ENCODE measurements at places on chromosomes 5 and 9.

DNA sequence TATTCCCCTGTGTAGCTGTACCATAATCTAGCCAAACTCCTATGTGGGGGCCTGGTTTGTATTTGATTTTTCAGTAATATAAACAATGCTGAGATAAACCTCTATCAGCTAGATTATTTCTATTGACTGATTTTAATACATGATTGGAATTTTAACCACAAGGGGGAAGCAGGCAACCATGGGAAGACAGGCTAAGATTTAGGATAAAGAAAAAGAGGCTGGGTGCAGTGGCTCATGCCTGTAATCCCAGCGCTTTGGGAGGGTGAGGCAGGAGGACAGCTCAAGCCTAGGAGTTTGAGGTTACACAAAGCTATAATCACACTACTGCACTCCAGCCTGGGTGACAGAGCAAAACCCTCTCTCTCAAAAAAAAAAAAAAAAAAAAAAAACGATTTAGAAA, 18.1 kb upstream of the GPX3 start:
- DNase-seq: peak; percentile 58

DNA sequence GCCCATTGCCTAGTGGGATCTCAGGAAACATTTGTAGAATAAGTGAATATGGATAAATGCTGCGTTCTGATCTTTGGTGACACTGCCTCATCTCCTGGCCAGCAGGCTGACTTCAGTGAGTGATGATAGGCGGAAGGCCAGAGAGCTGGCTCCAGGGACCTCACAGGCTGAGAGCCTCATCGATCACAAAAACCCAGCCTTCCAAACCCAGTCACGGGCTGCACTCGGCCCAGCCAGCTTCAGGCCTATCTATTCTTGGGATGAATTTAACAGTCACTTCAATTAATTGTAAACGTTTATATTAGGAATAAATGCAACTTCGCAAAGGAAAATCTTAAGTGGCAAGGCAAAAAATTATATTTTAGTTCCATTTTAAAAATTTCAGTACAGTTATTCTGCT, 201.6 kb downstream of the IRX2 start:
- no peak for DNase-seq

DNA sequence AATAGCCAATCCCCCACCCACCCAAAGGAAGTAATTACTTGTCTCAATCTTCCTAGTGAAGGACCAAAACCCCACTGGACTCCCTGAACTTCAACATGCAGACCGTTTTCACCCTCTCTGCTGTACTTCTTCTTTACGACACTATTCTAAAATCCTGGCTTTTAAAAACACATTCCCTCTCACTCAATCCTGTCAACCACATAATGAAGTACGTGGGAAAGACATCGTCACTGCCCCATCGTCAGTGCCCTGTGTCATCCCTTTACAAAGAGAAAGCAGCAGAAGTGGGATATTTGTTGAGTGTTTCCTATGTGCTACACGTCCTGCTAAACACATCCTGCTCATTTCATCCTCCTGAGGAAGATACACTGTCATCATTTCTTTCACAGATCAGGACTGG, 54.2 kb downstream of the MAPKAP1 start:
- DNase-seq: peak; percentile 45

GRCh38 chr9:96565671-96566497, 53.8 kb downstream of the CDC14B start:
- DNase-seq: peak; percentile 46

DNA sequence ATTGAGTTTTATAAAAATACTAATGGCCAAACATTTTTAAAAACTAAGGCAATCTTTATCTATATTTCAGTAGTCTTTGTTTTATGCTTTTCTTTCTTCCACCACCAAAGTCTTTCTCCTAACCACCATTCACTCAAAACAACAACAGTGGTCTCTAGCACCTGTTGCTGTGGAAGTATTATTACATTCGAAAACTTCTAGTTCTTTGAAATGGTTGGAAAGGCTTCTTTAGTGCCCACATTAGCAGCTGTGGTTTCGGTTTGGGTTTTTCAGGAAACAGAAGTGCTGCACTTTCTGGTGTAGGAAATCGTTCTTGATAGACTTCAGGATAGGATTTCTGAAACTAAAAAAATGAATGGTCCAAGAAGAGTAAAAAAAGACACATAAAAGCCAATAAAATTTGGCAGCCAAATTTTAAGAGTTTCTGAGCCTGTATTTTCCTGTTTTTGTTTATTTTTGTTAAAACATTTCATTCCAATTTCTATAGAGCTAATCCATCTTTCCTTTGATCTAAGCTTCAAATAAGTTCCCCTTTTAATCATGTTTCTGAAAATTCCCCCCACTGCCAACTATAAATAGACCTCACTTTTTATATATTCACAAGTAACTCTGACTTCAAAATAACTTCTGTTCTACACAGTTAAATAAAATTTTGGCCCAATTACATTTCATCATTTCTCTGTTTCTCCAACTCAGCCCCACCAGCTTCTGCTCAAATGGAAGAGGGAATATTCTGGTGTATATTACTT, 102.2 kb downstream of the DEPDC1B start:
- DNase-seq: no peak

GRCh38 chr9:95962936-95963335, 87.4 kb downstream of the ERCC6L2 start:
- no peak for DNase-seq

GRCh38 chr9:109164042-109164441, 3.0 kb downstream of the FRRS1L start:
- DNase-seq: no peak

- peak; percentile 88 for DNase-seq
These were observed 394.8 kb downstream of the NR2F1-AS1 start for GRCh38 chr5:93186076-93186682.

DNA sequence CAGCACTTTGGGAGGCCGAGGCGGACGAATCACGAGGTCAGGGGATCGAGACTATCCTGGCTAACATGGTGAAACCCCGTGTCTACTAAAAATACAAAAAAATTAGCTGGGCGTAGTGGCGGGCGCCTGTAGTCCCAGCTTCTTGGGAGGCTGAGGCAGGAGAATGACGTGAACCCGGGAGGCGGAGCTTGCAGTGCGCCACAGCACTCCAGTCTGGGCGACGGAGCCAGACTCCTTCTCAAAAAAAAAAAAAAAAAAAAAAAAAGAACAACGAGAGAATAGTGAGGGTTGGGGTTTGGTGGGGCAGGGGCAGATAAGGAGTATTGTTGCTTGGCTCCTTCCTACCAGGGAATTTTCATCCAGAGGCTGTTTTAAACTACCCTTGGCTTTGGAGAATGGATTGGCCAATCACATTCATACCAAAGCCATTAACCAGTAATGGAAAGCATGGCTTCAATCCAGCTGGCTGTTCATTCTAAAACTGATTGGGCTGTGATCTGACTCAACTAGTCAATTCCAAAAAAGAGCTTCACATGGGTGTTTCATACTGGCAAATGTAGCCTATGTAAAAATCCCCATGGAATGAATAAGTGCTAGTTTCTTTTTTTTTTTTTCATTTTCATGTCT, 64.4 kb downstream of the PLCXD3 start:
- DNase-seq: peak; percentile 89

DNA sequence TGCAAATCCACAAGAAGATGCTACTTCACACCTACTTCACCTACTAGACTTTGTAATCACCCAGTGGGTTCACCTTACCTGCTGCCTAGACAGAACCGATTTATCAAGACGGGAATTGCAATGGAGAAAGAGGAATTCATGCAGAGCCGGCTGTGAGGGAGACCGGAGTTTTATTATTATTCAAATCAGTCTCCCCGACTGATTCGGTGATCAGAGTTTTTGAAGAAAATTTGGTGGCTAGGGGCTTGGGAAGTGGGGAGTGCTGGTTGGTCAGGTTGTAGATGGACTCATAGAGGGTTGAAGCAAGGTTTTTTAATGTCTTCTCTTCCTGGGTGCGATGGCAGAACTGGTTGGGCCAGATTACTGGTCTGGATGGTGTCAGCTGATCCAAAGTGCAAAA, 23.4 kb downstream of the SFXN1 start:
- DNase-seq: no peak

DNA sequence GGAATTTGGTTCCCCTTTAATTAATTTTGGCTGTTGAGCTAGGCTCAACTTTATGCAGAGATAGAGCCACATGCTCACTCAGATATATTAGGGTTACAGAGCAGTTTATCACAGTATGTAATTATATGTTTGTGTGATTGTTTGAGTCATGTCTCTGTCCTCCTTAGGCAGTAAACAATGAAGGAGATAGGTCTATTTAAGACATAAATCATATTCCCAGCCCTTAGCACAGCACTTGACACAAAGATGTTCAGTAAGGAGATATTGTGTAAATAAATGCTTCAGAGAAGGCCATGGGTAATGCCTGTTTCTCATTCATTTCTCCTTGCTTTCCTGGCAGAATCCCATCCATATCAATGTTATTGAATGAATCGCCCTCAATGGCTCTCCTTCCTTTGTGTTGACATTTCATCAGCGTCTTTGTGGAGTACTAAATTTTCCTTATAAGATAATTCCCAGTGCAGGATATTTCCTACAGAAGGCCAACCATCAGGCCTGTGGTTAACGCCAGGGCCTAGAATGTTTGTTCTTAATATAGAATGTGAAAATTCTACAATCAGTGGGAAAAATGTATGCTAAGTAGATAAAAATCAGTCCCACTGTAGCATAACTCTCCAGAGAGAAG, 408.0 kb downstream of the EBF1 start:
- DNase-seq: no peak

GRCh38 chr5:116444373-116445295, 130.0 kb downstream of the SEMA6A start:
- no peak for DNase-seq

GRCh38 chr5:136094913-136095641, 37.6 kb upstream of the SMAD5 start:
- DNase-seq: no peak

DNA sequence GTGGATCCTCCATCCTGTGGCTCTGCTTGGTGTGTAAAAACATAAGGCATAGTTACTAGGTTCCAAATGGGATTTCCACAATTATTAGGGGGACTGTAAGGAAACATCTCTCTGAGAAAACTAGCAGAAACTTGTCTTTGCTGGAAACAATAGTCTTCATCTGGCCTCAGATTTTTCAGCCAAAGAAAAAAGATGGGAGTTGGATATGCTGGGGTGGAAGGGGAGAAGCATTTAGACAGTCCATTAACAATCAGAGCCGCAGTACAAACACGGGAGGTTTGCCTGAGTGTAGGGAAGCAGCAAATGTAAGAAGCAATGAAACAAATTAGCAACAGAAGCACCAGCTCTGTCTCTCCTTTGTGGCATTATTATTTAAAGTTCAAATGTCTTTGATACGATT, 402.7 kb upstream of the ZNF608 start:
- DNase-seq: no peak

DNA sequence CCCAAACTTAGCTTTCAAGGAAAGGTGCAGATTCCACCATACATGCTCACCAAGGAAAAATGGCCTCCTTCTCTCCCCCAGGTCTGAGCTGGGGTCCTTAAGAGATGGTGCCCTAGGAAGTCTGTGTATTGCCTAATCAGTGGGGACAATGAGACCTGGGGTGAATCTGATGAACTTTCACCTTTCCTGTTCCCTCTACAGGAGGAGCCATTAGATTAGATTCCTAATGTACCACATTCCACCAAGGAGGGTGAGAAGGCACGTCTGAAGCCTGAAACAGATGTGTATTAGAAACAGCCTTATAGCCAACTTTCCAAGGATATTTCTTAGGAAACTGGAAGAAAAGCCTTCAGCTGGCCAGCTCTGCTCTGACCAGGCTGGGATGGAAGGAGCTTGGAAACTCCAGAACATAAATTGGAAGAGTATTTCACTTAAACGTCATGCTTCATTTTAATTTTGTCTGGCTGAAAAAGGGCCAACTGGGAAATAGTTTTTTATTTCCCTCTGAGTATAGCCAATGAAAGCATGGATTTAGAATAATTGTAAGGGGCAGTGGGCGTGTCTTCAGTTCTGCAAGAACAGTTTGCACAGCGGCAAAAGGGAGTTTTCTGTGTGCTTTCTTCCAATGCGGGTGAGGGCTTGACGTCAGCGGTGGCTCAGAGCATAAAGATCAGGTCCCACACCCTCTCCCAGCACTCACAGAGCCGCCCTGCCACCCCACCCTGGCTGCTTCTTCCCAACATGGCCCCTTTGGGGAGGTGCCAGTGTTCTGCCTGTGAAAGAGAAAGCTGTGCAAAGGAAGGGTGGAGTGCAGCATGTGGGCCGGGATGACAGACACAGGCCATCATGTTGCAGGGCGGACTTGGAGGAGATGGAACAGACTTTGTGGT, 210.9 kb downstream of the ESM1 start:
- DNase-seq: peak; percentile 80

DNA sequence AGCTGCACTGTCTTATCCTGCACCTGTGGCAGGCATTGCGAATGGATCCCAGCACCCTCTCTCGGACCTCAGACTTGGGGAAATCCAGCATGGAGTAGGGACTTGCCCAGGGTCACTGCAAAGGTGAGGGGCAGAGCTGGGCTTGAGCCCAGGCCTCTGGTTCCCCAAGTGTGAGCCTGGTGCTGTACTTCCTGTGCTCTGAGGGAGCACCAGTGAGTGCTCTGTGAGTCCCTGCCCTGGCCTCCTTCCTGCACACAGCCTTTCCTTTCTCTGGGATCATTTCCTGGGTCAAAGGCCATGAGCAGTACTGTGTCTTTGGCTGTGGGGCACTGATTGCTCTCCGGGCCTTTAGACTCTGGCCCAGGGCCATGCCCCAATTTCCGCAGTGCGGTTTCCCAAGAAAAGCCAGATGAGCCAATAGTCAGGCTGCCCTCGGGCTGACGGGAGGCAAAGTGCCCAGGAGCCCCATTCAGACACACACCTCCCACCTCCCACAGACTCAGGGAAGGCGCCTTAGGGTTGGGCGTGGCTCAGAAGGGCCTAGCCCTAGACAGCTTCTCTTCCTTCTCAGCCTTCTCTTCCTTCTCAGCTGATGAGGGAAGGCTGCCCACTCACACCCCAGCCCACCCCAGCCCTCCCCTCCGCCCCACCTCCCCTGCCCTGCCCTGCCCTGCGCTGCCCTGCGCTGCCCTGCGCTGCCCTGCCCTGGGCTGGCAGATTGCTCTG, 23.3 kb upstream of the TRIM14 start:
- no peak for DNase-seq

GRCh38 chr9:133151601-133152525, 11.9 kb downstream of the GBGT1 start:
- no peak for DNase-seq

GRCh38 chr9:98078895-98079294, 22.4 kb downstream of the NANS start:
- no peak for DNase-seq

DNA sequence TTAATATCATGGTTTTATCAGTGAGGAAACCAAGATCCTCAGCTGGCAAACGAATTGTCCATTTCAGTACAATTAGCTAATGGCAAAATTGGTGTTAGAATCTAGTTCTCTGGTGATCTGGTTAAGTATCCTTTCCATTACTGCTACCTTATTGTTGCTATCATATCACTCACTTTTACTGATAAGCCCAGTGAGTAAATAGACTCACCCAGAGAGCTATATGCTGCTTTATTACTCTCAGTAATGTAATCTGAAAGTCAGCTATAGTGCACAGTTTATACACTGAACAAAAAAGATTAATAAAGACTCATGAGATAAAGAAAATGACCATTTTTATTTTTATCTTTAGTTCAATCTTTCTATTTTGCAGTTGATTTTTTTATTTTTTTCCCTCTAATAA, 95.0 kb downstream of the DMAC1 start:
- no peak for DNase-seq

- no peak for DNase-seq
These were observed 255.1 kb upstream of the TRIM32 start for GRCh38 chr9:116432051-116432450.

GRCh38 chr5:56095579-56096102, 100.9 kb upstream of the IL6ST start:
- DNase-seq: no peak

GRCh38 chr5:67156976-67157583, 39.5 kb downstream of the CD180 start:
- peak; percentile 46 for DNase-seq

GRCh38 chr5:176733406-176734262, 76.7 kb upstream of the UNC5A start:
- DNase-seq: peak; percentile 11

GRCh38 chr9:589723-590122, 251.8 kb upstream of the DMRT1 start:
- DNase-seq: peak; percentile 8
